ENCODE measurements at places on chromosomes 13 and 19.

GRCh38 chr19:31578326-31578725, 229.1 kb upstream of the TSHZ3 start:
- DNase-seq, result no peak

GRCh38 chr19:16062789-16063188, 13.5 kb upstream of the TPM4 start:
- no peak for DNase-seq

DNA sequence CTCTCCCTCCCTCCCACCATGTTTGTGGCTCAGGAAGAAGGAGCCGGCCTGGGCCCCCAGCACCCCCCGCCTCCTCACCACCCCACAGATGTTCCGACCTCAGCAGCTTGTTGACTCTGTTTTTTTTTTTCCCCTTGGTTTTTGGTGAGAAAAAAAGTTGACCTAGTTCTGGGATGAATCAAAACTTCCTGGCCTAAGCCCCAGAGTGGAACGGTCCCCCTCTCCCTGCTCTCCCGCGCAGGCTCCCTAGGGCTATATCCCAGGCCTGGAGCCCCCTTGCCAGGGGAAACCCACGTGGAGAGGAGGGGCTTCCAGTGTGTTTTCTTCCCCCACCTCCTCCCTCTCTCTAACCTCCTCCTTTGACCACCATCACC, 4.0 kb downstream of the COL5A3 start:
- DNase-seq, result peak; percentile 67

GRCh38 chr19:45501730-45502014, 3.4 kb downstream of the PPM1N start:
- DNase-seq, result no peak

- peak; percentile 29 for DNase-seq
Observed at GRCh38 chr13:106916329-106916976, 348.5 kb upstream of the ARGLU1 start.

- no peak for DNase-seq
Observed at GRCh38 chr19:33304760-33305647, 2.7 kb upstream of the CEBPA start.

GRCh38 chr13:30156826-30157615, 150.3 kb downstream of the KATNAL1 start:
- DNase-seq, result no peak

- DNase-seq, result peak; percentile 55
Observed at GRCh38 chr19:55341171-55341588, 1.5 kb downstream of the KMT5C start.

DNA sequence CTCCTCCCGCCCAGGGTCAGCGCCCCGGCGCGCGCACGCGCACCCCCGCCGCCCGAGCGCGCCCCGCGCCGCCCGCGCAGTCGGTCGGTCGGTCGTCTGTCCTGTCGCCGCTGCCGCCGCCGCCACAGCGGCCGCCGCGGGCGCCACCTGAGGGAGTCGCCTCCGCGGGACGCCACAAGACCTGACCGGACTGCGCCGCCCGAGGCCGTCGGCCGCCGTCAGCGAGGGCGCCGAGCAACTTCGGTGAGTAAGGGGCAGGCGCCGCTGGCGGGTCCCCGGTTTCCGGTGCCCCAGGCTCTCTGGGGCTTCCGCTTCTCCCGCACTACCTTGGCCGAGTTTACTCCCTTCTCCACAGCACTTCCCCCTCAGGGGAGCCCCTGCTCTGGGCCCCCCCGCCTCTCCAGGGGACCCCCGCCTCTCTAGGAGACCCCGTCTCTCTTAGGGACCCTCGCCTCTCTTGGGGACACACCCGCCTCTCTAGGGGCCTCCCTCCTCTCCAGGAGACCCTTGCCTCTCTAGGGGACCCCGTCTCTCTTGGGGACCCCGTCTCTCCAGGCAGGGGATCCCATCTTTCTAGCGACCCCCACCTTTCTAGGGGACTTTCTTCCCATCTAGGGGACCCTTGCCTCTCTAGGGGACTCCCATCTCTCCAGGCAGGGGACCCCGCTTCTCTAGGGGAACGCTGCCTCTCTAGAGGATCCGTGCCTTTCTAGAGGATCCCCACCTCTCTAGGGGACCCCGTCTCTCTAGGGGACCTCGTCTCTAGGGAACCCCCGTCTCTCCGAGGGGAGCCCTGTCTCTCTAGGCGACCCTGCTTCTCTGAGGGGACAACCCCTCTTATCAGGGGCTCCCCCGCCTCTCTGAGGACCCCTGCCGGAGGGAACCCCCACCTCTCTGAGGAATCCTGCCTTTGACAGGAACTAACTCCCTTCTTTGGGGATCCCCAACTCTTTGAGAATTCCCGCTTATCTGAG, 19.3 kb upstream of the GATAD2A start:
- no peak for DNase-seq

DNA sequence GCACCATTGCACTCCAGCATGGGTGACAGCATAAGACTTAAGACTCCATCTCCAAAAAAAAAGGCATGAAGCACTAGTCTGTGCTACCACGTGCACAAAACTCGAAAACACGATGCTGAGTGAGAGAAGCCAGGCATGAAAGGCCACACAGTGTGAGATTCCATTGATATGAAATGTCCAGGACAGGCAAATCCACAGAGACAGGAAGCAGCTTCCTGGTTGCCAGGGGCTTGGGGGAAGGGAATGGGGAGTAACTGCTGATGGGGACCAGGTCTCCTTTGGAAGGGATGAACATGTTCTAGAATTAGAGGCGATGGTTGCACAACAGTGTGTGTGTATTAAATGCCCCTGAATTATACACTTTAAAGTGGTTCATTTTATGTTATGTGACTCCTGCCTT, 15.9 kb upstream of the JUND start:
- DNase-seq, result peak; percentile 62

DNA sequence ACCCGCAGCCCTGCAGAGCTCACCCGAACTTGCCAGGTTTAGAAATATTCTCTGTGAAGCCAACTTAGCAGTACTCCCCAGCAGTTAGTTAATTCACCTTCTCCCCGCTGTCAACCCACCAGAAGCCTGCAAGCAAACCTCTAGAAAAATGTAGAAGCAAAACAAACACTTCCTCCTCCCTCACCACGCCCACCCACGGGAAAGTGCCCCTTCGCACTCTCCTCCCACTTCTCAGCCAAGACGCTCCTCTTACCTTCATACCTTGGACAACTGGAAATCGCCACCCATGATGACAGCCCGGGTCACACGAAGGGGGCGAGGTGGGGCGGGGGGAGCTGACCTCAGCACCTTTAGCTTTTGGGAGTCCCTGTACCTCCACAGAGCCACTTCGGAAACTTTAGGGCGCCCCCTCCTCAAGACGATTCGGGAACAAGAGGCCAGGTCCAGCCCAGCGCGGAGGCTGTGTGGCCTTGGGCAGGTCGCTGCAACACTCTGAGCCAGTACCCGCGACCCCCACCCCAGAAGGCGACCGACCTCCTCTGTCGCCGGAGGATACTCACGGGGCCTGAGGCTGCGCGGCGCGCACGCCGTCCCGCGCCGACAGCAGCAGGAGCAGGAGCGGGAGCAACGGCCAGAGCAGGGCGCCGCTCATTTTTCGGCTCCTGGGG, 485 bp downstream of the CPAMD8 start:
- no peak for DNase-seq

- DNase-seq, result no peak
Observed at GRCh38 chr19:3775374-3775711, 3.3 kb upstream of the RAX2 start.

DNA sequence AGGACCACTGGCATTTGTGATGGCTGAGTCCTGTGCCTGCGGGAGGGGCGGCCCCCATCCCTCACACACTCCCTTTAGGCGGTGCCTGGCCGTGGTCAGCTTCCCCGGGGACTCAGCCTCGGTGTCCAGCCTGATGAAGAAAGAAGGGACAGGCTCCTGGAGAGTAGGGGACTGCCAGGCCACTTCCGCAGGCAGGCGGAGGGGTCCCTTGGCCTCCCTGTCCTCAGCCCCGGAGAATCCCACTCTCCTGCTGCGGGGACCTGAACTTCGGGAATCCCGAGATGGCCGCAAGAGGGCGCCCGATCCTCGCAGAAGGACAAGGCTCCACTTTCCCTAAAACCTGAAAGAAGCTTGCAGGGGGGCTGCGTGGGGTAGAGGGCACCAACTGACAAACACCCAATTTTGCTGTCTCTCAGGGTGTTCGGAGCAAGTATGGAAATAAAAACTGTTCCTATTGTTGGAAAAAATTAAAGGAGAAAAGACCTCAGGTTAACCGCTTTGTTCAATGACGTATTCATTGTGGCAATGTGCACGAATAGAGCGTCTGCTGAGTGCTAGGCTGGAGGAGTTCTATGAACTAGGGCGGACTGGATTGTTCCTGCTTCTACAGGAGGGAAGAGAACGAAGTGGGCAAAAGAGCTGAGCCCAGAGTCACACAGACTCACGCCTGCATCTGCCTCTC, 297.3 kb downstream of the ZNF536 start:
- peak; percentile 71 for DNase-seq

- peak; percentile 79 for DNase-seq
Observed at GRCh38 chr19:2327773-2328400, 499 bp downstream of the LSM7 start.

DNA sequence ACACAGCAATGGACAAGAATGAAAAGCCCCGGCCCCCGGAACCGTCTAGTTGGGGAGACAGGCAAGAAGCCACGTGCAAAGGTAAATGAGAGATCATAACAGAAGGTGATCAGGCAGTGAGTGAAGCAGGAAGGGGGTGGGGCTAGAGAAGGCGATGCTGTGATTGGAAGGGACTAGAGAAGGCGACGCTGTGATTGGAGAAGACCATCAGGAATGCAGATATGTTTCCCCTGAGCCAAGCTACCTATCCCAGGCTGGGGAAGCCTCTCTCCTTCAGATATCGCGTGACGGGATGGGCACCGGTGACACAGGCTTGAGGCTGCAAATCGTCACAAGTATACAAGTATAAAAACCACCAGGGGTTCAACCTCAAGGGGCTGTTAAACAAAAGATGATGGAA, 21.8 kb downstream of the DCAF15 start:
- DNase-seq, result no peak

- DNase-seq, result no peak
Observed at GRCh38 chr19:48728911-48729664, 9.6 kb upstream of the MAMSTR start.

GRCh38 chr13:43293986-43294385, 270.6 kb downstream of the DNAJC15 start:
- no peak for DNase-seq

- DNase-seq, result no peak
Observed at GRCh38 chr13:93023929-93024328, 202.7 kb upstream of the GPC6 start.

DNA sequence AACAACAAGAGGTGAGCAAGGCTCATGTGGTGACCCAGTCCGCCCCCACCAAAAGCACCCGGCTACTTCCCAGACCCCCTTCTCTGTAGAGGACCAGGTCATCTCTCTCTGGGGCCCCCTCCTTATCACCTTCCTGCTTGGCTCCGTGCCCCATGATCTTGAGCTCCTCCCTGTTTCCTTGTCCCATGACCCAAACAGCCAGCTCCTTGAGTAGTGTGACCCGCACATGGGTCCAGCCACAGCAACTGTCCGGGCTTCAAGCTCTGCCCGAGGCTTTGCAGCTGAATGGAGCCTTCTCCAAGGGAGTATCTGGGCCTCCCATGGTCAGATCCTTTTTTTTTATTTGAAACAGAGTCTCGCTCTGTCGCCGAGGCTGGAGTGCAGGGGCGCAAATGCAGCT, 61.8 kb downstream of the MYO9B start:
- no peak for DNase-seq

GRCh38 chr13:110458594-110459365, 102.7 kb downstream of the RAB20 start:
- no peak for DNase-seq
